ENCODE measurements at places on chromosomes 6 and 20.

- no peak for DNase-seq
These were observed 4.6 kb upstream of the SIM1 start for GRCh38 chr6:100469101-100469859.

DNA sequence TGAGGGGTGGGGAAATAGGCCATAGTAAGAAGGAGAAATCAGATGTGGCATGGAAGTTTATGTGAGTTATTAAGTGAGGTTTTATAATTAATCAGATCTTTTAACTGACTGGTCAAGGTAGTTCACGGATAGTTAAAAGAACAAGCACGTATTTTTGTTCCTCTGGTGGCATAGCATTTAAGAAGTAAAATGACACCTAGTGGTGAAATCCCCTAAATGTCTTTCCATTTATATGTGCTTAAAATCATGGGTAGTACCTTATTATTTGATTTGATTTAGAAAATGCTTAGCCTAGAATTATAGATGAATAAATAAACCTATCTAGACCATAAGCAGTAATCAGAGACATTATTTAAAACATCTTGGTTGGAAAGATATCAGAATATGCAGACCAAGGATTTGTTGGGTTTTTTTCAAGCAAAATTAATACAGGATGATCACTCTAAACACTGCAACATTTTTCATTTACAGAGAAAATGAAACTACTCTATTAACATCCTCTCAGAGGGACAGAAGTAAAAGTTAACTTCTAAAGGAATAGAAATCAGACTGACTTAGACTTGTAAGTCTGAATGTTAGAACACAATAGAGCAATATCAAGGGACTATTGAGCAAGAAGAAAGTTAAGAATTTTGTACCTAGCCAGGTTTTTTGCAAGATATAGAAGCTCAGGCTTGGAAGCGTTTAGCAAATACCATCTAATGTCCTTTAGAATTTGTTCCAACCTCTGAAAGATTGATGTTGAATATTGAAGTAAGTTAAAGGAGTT lies 81.1 kb downstream of the STXBP5 start:
- peak; percentile 51 for DNase-seq

- DNase-seq, result no peak
These were observed 126.6 kb downstream of the TIAM2 start for GRCh38 chr6:155121699-155122098.

GRCh38 chr6:156776470-156776839 lies 723 bp upstream of the ARID1B start:
- DNase-seq, result peak; percentile 43

DNA sequence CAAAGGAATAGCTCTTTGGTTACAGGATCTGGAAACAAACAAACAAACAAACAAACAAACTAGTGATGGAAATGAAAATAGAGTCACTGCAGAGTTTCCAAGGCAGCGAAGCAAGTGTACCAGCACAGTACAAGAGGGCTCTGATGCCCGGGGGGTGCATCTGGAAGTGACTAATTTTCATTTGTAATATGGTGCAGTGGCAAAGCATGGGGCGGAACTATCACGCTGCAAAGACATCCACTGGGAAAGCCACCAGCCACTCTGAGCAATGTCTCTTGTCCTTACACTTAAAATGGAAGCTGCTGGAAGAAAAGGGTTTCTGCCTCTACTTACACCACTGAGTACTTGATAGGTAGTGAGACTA lies 44.4 kb upstream of the NEDD9 start:
- DNase-seq, result no peak

DNA sequence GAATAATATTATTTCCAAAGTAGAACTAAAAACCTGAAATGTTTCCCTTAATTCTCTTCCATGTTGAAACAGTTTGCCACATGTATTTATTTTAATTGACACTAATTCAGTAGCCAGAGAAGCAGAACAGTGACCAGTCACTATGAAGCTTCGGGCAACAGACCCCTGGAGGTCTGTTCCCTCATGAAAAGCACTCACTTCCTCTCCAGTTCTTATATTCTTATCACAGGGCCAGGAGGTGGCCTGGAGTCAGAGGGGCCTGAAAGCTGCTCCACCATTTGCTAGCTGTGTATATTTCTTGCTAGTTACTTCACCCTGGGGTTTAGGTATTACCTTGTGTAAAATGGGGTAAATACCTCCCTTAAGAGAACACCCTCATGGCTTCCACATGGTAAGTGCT lies 49.1 kb downstream of the MAP7 start:
- DNase-seq, result no peak

DNA sequence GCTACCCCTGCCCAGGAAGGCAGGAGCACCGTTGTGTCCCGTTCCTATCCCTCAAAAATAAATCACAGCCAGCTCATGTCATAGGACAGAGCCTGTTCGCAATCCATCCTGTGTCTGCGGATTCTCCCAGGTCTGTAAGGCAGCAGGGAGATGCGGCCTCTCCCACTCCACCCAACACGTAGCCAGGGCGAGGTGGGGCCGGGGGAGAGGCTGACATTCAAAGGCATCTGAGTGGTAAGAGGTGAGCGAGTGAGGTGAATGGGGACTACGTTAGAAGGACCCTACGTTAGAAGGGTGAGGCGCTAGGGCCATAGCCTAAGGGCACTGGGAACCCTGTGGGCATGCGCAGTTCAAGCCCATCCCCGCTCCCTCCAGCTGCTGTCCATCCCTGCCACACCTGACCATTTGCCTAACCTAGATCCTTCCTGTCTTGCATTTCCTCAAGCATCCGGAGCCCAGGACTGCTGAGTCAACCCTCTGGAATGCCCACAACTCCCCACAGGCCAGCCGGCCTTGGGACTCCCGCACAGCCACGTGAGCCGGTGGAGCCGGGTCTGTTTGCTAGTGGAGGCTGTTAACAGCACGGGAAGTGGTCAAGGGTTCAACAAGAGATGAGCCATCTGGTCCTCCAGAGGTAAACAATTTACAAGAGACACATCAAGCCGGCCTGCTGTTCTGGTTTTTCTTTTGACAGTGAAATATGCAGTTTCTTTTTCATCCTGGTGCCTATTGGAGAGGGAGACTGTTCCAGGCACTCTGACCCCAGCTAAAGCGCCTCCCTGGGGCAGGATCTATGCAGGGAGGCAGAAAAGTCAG lies 45.9 kb downstream of the RIPOR3 start:
- DNase-seq, result no peak

DNA sequence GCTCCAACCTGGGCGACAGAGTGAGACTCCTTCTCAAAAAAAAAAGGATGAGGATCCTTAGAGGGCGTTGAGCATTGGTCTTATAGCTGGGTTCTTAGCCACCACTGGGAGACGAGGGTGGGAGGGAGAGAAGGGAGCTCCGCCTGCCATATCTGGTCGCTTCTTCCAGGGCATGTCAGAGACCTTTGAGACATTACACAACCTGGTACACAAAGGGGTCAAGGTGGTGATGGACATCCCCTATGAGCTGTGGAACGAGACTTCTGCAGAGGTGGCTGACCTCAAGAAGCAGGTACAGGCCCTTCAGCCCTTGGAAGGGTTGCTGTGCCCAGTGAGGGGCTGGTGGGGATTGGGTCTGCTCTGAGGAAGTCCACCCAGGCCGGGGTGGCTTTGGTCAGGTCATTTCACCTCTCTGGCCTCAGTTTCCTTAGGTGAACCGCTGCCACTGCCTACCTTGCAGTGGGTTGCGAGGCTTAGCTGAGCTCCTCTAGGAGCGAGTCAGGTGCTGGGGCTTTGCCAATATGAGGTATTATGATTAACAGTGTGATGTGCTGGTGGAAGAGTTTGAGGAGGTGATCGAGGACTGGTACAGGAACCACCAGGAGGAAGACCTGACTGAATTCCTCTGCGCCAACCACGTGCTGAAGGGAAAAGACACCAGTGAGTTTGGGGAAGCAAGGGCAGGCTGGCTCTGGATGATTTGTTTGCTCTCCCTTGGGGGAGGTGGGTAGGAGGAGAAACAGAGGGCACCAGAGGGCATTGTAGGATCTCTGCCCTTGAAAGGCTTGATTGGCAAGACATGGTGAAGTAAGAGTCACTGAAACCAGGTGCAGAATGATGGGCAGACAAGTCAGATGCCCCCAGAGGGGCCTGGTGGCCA lies 8.5 kb downstream of the CNPY3 start:
- DNase-seq, result no peak

DNA sequence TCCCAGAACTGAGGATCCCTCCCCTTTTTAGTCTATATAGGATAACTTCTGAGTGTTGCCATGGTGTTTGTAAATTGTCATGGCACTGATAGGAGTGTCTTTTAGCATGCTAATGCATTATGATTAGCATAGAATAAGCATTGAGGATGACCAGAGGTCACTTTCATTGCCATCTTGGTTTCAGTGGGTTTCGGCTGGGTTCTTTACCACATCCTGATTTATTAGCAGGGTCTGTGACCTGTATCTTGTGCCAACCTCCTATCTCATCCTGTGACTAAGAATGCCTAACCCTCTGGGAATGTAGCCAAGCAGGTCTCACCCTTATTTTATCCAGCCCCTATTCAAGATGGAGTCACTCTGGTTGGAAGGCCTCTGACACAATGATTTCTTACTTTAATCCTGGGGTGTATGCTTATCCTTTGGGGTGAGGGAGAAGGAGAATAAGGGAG lies 19.6 kb downstream of the WFDC2 start:
- no peak for DNase-seq

GRCh38 chr6:150053450-150053849 lies 15.5 kb downstream of the ULBP3 start:
- no peak for DNase-seq

GRCh38 chr20:33046412-33046811 lies 7.3 kb upstream of the BPIFB3 start:
- no peak for DNase-seq

DNA sequence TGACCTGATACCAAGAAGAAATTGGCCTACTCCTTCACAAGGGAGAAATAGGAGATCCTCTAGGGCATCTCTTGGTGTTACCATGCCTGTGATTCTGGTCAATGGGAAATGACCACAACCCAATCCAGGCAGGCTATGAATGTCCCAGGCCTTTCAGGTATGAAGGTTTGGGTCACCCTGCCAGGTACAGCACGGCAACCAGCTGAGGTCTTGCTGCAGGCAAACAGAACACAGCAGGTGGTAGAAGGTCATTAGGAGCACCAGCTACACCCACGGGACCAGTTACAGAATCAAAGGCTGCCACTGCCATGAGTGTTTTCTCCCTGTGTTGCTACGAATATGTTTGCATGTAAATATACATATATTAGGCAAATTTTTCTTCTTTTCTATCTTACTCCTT lies 202.3 kb downstream of the ERMARD start:
- DNase-seq, result no peak

GRCh38 chr6:83590416-83590815 lies 78.1 kb downstream of the PRSS35 start:
- no peak for DNase-seq

DNA sequence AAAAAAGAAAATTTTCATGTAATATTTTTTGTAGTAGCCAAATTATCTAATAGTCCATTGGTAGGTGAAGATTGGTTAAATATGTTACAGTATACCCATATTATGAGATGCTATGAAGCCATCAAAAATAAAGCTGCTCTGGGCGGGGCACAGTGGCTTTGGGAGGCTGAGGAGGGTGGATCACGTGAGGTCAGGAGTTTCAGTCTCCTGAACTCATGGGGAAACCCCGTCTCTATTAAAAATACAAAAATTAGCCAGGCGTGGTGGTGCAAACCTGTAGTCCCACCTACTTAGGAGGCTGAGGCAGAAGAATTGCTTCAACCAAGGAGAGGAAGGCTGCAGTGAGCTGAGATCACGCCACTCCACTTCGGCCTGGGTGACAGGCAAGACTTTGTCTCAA lies 360.5 kb downstream of the KIF16B start:
- no peak for DNase-seq

DNA sequence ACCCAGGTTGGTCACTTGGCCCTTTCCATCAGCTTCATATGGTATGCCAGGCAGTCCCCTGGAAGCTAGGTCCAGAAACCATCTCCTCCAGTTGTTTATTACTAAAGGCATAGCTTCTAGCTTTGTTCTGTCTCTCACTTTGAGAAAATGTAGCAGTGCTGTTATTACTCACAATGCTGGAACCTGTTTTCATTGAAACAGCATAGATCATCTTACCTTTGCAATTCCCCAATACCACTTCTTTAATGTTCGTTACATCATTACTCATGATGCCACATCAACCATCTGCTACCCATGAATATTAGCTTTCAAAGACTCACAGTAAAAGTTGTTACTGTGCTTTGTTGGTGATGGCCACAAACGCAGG lies 88.3 kb downstream of the ADAT2 start:
- DNase-seq, result no peak

DNA sequence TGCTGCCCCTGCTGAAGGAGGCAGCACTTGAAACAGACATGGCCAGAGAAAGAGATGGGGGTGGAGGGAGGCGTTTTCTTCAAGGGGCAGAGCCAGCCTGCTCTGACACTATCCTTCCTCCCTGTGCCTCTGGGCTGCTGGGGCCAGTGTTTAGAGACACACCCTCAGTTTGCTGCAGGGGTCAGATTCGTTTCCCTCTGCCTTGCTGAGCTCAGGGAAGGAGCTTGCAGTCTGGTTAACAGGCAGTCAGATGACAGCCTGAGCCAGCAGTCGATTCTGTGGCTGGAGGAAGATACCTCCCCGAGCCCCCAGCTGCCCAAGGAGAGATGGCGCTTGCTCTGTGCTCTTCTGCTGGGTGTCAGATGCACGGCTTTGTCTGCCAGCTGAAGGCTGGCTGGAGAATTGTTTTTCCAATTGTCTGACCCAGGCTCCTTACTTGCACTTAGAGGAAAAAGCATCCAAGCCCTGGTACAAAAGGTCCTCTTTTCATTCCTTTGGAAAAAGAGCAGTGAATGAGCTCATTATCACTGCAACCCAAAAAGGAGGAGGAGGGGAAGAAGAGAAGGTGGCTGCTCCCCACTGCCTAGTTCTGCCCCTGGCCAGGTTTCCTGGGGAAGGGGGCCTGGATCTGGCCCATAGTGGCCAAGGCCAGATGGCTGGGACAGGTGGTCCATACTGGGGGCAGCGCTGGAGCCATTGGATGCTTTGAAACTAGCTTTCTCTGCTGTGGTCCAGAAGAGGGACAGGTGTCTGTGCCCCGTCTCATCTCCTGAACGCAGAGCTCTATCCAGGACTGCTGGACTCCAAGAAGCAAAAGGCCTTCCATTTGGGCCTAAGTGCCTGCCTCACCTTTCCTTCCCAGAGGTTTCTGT lies 88.2 kb downstream of the TCP11 start:
- peak; percentile 89 for DNase-seq

- no peak for DNase-seq
These were observed 161.0 kb downstream of the COL12A1 start for GRCh38 chr6:75044846-75045245.

- DNase-seq, result no peak
These were observed 5.9 kb downstream of the FOXA2 start for GRCh38 chr20:22578221-22579118.

DNA sequence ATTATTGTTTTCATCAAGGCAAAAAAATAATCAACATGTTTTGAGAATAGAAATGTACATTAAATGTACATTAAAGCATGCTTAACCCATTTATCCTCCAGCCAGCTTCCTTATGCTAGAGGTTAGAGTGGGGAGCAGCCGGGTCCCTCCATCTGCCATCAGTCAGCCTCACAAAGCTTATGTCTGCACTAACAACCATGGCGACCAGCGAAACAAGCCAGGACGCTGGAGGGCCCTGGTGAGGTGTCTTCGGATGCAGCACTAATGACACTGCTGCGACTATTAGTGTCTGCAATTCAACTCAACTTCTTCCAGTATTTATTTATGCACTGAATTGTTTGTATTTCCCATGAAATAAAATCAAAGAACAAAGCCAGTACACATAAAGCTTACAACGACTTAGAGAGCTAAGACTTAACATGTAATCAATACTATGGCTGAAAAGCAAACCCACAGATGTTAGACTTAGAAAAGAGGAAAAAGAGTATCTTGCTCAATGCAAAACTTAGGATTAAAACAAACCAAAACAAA lies 6.8 kb downstream of the CLDN20 start:
- peak; percentile 51 for DNase-seq

GRCh38 chr6:53179961-53180651 lies 31.5 kb upstream of the GCM1 start:
- DNase-seq, result no peak
